ENCODE measurements at places on chromosomes 1 and 21.

DNA sequence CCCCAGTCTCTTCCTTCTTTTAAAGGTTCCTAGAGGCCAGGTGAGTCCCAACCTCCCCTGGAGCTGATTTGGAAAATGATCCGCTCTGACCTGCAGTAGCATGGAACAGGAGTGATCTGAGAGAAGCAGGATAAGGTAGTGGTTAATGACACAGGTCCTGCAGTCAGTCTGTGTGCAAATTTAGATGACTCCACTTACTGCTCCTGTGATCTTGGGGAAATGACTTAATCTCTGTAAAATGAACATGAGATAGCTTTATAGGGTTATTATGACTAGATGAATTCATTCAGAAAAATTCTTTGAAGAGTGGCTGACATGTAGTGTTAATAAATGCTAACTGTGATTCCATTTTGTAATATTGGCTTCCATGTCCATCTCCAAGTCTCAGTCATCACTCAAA, 374.9 kb upstream of the CAMK1G start:
- DNase-seq: no peak

DNA sequence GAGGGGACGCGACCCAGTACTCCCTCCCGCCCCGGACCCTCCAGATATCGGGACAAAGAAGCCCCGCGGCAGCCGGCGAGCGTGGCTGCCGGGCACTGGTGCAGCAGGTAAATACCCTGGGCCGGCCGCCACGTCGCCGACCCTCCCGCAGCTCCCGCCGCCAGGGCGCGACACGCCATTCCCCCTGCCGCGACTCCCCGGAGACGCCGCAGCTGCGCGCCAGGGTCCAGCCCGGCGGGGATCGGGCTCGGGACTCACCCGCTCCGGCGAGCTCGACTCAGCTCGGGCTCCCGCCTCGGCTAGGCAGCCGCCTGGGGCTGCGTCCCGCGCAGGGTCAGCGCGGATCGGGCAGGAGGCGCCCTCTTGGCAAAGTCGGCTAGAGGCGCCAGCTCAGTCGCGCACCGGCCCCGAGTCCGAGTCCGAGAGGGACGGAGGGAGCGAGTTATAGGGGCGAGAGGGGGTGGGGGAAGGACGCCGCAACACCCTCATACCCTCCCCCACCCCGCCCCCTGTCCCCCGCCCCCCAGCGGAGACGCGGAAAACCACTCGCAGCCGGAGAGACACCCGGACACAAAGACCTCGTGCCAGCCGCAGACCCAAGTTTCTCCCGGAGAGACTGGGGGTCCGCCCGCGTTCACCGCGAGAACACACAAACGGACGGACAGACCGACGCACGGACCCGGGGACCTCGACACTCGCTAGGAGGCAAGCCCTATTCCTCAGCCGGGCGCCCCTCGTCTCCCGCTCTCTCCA, 985 bp downstream of the SYT6 start:
- no peak for DNase-seq

GRCh38 chr1:78222225-78222959, 176.6 kb downstream of the GIPC2 start:
- no peak for DNase-seq

GRCh38 chr1:190273161-190273560, 204.5 kb downstream of the BRINP3 start:
- DNase-seq: no peak

GRCh38 chr1:9680828-9681227, 29.3 kb downstream of the PIK3CD start:
- DNase-seq: no peak

GRCh38 chr1:243250102-243250501, 5.0 kb downstream of the CEP170 start:
- no peak for DNase-seq

GRCh38 chr1:98910827-98911226, 93.8 kb downstream of the PLPPR5 start:
- no peak for DNase-seq

DNA sequence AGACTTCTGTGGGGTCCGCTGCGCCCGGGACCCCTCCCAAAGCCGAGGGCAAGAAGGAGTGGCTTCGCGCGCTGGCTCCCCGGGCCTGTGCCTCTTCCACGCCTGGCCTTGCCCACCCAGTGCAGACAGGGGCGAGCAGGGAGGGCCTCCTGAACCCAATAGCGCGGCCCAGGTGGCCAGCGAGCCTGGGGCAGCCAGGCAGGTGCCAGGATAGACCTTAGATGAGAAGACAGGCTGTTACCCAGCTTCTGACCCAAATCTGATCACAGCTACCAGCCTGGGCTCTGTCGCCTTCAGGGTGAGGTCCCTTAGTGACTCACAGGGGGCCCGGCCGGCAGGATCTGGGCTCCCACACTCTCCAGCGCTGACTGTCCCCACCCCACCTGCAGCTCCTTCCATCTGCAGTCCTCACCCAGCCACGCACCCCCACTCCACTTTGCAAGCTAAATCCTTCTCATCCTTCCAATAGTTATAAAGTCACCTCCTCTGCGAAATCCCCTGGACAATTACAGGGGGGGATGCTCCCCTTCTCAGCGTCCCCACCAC, 9.6 kb downstream of the CLEC20A start:
- no peak for DNase-seq

GRCh38 chr1:16173447-16174260, 17.8 kb upstream of the EPHA2 start:
- no peak for DNase-seq

DNA sequence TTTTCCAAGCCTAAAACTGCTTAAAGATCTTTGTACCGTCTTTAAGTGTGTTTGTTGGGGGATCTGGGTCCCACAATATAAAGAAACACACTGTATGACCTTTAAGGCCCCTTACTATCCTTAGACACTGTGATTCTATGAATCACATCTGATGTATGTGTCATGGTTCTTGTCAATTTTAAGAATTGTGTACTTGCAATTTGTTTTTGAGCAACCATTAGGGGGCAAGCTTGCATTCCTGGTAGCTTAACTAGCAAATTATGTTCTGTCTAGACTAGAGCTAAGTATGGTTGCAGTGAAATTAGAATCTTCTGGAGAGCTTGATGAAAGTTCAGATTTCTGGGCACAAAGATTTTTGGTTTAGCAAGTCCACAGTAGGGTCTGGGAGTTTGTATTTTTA, 219.5 kb downstream of the TPR start:
- peak; percentile 38 for DNase-seq

GRCh38 chr1:51266791-51267190, 30.7 kb downstream of the RNF11 start:
- no peak for DNase-seq

GRCh38 chr1:76463278-76463677, 388.7 kb downstream of the ST6GALNAC3 start:
- no peak for DNase-seq

GRCh38 chr1:6727535-6727934, 25.9 kb upstream of the DNAJC11 start:
- DNase-seq: no peak

DNA sequence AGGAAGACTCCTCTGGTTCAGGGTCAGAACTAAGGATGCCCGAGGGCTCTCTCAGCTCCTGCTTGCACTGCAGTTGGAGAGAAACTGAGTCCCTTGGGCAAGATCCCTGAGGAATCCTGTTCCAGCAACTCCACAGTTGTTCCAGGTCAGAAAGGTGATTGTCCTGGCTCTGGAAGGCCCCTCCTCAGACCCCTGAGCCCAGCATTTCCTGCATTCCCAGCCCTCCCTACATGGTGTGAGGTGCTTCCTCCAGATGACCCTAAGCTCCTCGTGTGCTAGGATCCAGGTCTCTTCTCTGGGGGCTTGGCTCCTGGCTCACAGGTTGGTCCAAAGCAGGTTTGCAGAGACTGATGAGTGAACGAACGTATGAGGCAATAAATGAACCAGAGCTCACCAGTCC, 11.5 kb downstream of the LDLRAD1 start:
- DNase-seq: no peak

DNA sequence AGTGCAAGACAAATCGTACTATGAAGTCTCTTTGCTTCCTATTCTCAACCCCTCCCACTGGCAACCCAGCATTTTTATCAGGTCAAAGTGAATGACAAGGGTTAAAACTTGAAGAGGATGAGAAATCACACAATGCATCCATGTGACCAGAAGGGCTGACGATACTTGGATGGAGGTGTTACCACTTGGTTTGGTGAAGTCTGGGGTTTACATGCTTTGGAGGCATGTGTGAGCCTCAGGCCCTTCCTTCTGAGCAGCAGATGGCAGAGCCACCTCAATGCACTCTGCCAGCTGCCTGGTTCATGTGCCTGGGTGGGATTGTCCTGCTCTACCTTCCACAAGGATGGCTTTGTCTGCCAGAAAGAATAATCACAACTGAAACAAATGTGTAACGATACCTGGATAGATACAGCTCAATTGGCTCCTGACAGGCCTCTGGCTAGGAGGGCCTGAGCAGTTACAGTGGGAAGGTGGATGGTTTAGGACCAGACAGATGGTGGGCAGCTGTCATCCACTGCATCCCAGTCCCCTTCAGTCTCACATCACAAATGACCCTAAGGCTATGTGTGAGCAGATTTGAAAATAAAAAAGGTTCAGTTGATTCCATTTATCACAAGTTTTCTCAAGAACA, 51.5 kb upstream of the CNIH3 start:
- DNase-seq: no peak

DNA sequence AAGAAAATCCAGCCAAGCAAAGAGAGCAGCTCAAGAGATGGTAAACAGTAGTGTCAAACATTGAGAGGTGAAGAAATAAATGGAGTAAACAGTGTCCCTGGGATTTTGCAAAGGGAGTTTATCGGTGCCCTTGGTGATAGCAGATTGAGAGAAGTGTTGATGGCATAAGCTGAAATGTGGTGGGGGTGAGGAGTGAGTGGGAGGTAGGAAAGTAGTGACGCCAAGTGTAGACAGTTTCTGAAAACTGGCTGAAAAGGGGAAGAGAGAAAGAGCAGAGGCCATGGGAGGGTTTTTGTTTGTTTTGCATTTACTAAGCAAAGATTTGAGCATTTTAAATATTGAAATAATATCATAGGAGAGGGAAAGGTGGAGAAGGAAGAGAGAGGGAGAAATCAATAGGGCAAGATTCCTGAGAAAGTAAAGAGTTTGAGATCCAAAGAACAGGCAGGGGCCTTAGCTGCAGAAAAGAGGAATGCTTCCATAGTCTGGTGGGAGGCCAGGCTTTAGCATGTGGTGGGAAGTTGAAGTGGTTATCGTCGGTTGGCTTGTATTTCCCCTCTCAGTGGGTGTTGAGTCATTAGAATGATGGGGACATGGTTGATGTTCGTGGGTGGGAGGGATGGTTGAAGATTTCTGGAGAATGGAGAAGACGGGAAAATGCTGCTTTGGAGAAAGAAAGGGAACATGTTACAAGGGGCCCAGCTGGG, 26.8 kb upstream of the RASAL2 start:
- no peak for DNase-seq

DNA sequence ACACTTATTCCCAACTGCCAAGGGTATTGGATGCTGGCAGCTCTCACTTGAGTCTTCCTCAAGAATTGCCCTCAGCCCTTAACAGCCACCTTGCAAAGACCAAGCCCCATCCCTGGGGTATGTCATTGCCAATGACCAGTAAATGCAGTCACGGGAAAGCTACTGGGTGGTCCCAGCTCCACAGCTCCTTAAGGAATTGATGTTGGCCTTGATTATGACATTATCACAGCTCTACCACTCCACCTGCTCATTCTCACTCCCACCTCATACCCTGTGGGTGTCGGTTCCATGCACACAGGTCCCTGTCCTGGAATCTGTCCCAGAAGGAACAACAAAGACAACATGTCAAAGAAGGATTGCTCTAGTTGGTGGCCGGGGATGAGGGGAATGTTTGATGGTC, 60.5 kb upstream of the GJB5 start:
- no peak for DNase-seq

DNA sequence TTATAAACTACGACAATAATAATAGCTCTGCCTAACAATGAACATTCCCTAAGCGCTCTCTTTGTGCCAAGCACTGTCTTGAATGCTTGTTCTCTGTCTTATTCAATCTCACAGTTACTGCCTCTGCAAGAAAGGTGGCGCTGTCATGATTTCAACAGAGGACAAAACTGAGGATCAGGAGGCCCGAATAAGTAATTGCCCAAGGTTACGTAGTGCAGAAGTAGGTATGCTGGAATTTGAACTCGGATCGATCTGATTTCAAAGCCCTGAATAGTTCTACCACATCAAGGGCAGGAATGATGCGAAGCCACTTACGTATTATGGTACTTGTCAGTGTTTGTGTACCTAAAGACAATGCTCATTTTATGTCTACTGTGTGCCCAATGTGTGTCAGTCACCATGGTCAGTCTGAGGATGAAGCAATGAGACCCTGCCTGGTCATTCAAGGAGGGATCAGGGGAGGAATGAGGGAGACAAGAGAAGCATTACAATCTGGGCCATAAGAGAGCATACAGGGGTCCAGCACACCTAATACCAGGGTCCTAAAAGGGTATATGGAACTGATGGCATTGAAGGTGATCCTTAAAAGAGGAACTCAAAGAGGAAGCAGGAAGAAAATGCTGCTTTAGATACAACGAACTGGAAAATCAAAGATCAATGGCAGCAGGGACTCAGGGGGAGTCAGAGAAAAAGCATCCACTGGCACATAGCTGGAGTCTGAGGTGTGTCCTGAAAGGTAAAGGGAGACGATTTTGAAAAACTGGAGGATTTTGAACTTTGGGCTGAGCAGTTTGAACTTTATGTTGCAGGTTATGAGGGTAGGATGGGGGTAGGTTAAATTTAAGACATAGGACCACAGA, 389.2 kb downstream of the PLPP3 start:
- no peak for DNase-seq

DNA sequence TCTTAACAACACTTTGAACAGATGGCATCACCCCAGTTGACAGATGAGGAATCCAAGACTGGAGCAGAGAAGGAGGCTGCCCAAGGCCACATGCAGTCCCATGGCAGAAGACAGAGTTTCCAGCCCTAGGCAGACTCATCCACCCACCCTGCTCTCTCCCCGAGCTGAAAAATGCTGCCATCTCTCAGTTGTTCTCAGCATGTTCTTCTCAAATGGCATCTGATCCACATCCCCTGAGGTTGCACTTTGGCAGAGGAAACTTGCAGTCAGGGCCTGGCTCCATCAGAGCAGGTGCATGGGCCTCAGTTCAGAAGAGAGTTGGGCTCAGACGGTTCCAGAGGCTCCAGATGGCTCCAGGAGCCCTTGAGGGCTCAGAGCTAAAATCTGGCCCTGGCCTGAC, 709.4 kb downstream of the MATN1 start:
- DNase-seq: no peak

- no peak for DNase-seq
Observed at GRCh38 chr1:5343256-5344020, 648.8 kb downstream of the NPHP4 start.

DNA sequence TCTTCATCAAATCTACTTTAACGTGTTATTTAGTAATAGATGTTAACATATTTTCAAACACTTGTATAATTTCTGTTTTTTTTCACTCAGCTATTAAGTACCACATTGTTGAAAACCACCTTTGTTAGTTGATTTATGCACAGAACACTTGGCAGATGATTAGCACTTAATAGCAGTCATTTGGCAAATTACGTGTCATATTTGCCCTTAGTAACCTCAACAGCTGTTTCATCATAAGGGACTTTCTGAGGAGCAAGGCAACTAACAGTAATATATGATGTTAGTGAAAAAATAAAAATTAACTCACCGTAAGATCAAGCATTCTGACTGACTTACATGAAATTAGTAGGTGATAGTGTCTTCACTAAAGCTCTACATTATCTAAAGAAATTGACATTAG, 186.4 kb downstream of the HMCN1 start:
- no peak for DNase-seq

GRCh38 chr1:14366091-14367018, 232.1 kb upstream of the KAZN start:
- DNase-seq: no peak

GRCh38 chr21:45887788-45888187, 93.8 kb upstream of the COL6A1 start:
- DNase-seq: no peak
